ENCODE measurements at places on chromosomes 5 and 9.
A peak's percentile ranks its signal among the peaks of the same experiment; 100 is the strongest.

- no peak overlapping the region for H3K27ac ChIP-seq
- H3K27me3 ChIP-seq = no peaks in the 10 kb centered on the region
- no peak for DNase-seq
- no peaks in the 10 kb centered on the region for H3K4me1 ChIP-seq
- H3K36me3 ChIP-seq = no peaks in the 10 kb centered on the region
Measured at GRCh38 chr5:167819406-167819805, 472.0 kb upstream of the WWC1 start.

GRCh38 chr5:57871496-57871895 is 388.9 kb upstream of the ACTBL2 start:
- H3K27me3 ChIP-seq = peaks cover 3% of the 10 kb centered on the region
- H3K4me1 ChIP-seq = no peaks in the 10 kb centered on the region
- DNase-seq = no peak
- no peak overlapping the region for H3K4me3 ChIP-seq

- H3K27ac ChIP-seq = no peak overlapping the region
- DNase-seq = no peak
- H3K4me1 ChIP-seq = no peaks in the 10 kb centered on the region
- no peak overlapping the region for H3K4me3 ChIP-seq
- no peaks in the 10 kb centered on the region for H3K36me3 ChIP-seq
- H3K27me3 ChIP-seq = no peaks in the 10 kb centered on the region
Measured at GRCh38 chr9:28808042-28808441, 1234.8 kb upstream of the C9orf72 start.

DNA sequence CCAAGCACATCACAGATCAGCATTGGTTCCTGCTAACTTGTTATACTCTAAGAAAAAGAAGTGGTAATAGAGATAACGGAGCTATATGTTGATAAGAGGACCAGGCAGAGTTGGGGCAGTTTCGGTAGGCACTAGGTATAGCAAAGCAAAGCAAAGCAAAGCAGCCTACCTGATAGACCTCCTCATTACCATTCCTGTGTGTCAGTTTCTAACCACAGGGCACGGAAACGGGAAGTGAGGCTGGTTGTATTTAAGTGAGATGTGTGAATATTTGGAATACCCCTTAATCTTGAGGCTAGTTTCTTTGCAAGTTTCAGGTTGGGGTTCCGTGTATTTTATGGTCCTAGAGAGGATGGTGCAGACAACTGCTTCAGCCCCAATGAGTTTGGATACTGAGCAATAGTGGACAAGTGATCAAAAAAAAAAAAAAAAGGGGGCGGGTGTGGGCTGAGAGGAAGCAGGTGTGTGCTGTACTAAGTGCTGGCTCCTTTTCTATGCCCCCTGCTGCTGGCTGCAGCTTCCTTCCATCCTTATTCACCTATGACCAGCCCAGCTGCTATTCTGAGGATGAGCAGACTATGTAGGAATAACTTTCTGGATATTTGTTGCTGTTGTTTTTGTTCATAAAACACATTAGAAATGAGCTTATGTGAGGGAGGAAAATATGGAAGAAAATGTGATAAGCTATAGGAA is 183.3 kb downstream of the SH3GL2 start:
- DNase-seq = no peak
- H3K4me1 ChIP-seq = no peaks in the 10 kb centered on the region
- no peaks in the 10 kb centered on the region for H3K36me3 ChIP-seq
- H3K4me3 ChIP-seq = no peak overlapping the region

DNA sequence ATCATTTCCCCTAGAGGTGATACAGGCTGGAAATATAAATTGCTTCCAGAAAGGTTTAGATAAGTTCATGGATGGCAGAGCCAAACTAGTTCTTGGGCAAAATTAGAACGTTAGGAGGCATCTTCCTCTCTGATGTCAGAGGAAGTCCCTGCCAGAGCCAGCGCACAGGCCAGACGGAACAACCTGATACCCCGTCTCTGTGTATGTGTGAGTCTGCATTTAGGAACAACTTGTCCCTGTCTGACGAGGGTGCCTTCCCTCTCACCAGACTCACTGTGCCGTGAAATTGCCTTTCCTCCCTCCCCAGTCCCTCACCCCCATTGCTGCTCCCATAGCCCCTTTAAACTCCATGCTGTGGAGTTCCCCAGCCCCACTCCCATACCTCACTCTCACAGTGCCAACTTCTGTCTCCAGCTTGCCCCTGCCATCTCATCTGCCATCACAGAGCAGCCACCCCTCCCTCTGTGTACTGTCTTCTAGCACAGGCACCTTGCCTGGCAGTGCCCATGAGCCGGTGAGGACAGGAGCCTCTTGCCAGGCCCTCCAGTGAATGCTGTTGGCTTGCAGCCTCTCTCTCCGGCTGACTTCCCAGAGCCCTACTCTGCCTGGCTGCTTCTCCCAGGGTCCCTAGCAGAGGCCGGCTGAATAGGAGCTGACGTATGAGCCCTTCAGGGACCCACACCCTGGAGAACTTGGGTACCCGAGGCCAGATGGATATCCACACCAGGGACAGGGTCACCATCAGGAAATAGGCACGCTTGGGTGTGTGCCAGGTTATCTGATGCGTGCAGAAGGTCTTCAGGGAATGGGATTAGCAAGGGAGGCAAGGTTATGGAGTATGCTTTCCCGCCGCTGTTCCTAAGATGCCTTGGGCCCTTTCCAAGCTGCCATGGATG is 26.7 kb downstream of the UNC5A start:
- peaks cover 3% of the 10 kb centered on the region for H3K27me3 ChIP-seq
- H3K36me3 ChIP-seq = no peaks in the 10 kb centered on the region
- no peak for DNase-seq
- H3K4me1 ChIP-seq = no peaks in the 10 kb centered on the region

DNA sequence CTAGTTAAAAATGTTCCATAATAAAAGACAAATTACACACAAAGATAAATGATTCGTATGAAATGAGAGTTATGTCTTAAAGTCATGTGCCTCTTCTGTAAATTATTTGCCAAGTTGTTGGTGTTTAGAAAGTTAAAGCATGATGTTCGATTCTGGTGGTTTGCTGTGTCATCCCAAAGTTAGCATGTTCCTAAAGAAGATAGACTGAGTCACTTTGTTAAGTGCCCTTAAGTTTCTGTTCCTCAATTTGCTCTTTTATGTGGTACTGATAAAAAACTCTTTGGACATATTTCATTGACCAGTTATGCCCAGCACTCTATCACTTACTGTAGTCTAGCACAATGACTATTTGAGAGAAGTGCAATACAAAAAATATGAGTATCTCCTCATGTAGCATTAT is 366.9 kb upstream of the ZNF608 start:
- H3K27me3 ChIP-seq = no peaks in the 10 kb centered on the region
- no peaks in the 10 kb centered on the region for H3K4me1 ChIP-seq
- no peaks in the 10 kb centered on the region for H3K36me3 ChIP-seq
- no peak for DNase-seq
- H3K4me3 ChIP-seq = no peak overlapping the region
- H3K27ac ChIP-seq = no peak overlapping the region

DNA sequence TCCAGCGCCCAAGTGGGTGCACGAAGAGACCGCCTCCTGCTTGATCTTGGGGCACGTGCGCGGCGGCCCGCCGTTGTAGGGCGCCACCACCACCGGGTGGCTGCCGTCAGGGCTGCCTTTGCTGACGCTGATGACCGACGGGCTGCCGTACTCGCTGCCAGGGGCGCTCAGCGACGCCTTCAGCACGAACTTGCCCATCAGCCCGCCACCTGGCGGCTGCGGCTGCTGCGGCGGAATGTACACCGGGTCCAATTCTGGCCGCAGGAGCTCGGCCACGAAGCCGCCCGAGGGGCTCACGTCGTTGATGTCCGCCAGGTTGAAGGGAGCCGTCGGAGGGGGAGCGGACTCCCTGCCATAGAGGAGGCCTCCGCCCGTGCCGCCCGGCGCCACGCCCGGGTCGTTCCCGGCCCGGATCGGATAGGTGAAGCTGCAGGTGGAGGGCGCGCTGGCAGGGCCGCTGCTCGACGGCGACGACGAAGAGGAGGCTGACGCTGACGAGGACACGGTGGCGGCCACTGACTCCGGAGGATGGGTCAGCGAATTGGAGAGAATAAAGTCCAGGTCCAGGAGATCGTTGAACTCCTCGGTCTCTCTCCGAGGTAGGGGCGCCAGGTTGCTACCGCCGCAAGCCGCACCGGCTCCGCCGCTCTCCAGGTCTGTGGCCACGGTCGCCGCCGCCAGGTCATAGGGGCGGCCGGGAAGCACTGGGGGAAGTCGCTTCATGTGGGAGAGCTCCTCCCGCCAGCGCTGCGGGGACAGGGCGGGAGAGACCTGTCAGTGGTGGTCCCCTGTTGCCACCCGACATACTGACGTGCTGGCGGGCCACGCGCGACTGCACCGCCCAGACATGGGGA is 1.8 kb downstream of the KLF4 start:
- H3K27me3 ChIP-seq = peaks cover 65% of the 10 kb centered on the region
- DNase-seq = no peak
- H3K27ac ChIP-seq = no peak overlapping the region
- H3K4me1 ChIP-seq = peaks cover 5% of the 10 kb centered on the region
- peak overlapping the region; percentile 19 for H3K4me3 ChIP-seq

DNA sequence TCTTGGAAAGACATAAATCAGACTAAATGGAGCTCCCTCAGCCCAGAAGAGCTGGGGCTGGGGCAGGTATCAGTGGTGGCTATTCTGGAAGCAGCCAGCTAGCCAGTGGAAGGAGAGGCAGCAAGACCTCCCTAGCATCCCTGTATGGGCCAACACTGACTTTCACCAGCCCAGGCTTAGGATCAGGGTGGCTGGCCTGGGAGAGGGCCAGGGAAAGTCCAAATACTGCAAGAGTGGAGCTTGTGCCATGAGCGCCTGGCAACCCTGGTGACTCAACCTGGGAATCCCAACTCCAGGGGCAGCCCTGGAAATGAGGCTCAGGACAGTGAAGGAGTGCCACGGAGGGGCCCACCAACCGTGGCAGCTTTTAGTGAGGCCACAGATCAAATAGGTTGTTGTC is 7.6 kb upstream of the IRF1 start:
- no peak overlapping the region for H3K27ac ChIP-seq
- no peak overlapping the region for H3K4me3 ChIP-seq
- no peak for DNase-seq
- H3K36me3 ChIP-seq = no peaks in the 10 kb centered on the region
- peaks cover 69% of the 10 kb centered on the region for H3K4me1 ChIP-seq
- H3K27me3 ChIP-seq = peaks cover 1% of the 10 kb centered on the region

DNA sequence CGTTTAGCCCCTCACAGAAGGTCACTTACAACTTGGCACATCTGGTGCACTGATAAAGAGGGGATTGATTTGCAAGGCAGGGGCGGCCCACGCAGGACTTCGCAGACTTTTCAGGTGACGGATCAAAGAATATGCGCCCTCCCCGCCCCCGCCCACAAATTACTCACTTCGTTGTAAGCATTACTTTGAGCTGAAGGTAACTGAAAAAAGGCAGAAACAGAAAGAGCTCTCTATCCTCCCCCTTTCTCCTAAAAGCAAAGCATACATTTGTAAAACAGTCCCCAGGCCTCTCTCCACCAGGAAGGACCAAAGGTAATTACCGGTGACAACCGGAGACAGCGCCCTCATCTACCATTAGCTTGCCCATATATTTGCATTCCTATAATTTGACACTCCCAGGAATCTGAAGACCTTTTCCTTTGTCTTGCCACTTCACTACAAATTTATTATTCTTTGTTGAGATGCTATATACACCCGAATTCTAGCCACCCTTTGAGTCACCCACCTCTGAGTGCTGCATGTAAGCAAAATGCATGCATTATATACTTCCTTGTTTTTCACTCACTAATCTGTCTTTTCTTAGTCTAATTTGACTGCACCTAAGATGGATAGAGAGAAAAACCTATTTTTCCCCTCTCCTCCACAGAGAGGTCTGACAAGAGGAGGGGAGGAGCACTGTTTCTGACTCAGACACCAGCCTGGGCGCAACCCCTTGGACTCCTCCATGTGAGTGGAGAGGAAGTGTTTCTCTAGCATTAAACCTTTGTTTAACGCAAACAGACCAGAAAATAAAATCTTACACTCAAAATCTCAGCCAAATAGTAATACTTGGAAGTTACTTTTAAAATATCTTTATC is 74.7 kb upstream of the SPIN1 start:
- H3K36me3 ChIP-seq = no peaks in the 10 kb centered on the region
- peaks cover 1% of the 10 kb centered on the region for H3K27me3 ChIP-seq
- peak overlapping the region; percentile 35 for H3K4me3 ChIP-seq
- DNase-seq = no peak
- peaks cover 62% of the 10 kb centered on the region for H3K4me1 ChIP-seq
- H3K27ac ChIP-seq = peak overlapping the region; percentile 90

- no peaks in the 10 kb centered on the region for H3K4me1 ChIP-seq
- H3K4me3 ChIP-seq = no peak overlapping the region
- H3K27me3 ChIP-seq = no peaks in the 10 kb centered on the region
- DNase-seq = no peak
Measured at GRCh38 chr5:109823597-109823996, 133.9 kb downstream of the MAN2A1 start.

- H3K4me1 ChIP-seq = peaks cover 53% of the 10 kb centered on the region
- H3K27ac ChIP-seq = no peak overlapping the region
- DNase-seq = no peak
- no peak overlapping the region for H3K4me3 ChIP-seq
Measured at GRCh38 chr5:76537073-76537543, 86.1 kb downstream of the F2RL2 start.

DNA sequence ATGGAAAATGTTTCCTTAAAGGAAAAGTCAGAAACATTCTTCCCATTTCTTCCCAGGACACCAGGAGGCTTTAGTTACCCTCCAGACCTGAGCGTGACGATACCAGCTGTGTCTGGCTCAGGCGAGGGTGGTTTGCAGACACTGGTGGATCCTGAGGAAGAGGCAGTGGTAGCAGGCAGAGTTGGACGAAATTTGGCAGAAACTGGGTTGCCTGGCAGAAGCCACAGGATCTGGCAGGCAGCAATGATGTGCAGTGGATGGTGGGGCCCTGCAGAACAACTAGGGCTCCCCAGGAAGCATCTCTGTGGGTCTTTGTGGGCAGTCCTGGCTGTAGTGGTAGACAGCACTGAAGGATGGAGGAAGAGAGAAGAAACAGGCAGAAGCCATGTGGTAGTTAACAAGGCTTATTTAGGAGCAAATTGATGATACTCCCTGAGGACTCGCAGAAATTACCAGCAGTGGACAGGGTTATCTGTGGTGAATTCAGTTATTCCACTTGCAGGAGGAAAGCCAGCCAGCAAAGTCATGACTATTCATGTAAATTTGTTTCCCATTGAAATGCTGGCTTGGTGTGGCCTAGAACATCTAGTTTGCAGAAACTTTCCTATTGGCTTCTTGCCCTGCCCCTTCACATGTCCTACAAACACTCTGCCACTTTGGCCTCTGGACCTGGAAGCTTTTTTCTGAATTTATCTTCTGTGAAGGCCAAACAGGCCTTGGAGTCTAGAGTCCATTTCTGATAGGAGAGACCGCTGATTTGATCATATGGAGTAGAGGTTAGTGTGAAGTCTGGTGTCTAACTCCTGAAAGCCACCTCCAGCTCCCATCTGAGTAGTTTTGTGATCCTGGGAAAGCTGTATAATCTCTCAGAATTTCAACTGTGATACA is 212.0 kb downstream of the DMRT2 start:
- peaks cover 2% of the 10 kb centered on the region for H3K27me3 ChIP-seq
- no peak for DNase-seq
- H3K4me1 ChIP-seq = no peaks in the 10 kb centered on the region
- no peaks in the 10 kb centered on the region for H3K36me3 ChIP-seq
- no peak overlapping the region for H3K27ac ChIP-seq

- peaks cover 1% of the 10 kb centered on the region for H3K27me3 ChIP-seq
- no peak overlapping the region for H3K4me3 ChIP-seq
- no peak for DNase-seq
- no peaks in the 10 kb centered on the region for H3K36me3 ChIP-seq
- H3K27ac ChIP-seq = no peak overlapping the region
Measured at GRCh38 chr5:87746891-87747377, 334.2 kb upstream of the CCNH start.
